ENCODE measurements at places on chromosomes 16 and 17.
A peak's percentile ranks its signal among the peaks of the same experiment; 100 is the strongest.

- no peak for DNase-seq
Measured at GRCh38 chr17:74639704-74640151, 16.2 kb upstream of the CD300E start.

DNA sequence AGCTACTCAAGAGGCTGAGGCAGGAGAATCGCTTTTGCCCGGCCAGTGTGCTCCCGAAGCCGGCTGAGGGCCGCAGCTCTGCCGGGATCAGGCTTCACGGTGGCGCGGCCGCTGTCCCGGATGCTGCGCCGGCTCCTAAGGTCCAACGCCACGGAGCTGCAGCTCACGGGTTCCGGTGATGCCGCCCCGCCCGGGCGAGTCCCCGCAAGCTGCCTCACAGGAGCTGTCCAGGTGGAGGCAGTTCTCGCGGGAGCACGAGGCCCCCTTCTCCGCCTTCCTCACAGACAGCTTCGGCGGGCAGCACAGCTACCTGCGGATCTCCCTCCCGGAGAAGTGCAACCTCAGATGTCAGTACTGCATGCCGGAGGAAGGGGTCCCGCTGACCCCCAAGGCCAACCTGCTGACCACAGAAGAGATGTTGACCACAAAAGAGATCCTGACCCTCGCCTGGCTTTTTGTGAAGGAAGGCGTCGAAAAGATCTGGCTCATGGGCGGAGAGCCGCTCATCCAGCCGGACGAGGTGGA lies 111.4 kb upstream of the SIAH1 start:
- DNase-seq = peak; percentile 49

- DNase-seq = peak; percentile 79
Measured at GRCh38 chr16:57186872-57187854, 1.0 kb downstream of the RSPRY1 start.

DNA sequence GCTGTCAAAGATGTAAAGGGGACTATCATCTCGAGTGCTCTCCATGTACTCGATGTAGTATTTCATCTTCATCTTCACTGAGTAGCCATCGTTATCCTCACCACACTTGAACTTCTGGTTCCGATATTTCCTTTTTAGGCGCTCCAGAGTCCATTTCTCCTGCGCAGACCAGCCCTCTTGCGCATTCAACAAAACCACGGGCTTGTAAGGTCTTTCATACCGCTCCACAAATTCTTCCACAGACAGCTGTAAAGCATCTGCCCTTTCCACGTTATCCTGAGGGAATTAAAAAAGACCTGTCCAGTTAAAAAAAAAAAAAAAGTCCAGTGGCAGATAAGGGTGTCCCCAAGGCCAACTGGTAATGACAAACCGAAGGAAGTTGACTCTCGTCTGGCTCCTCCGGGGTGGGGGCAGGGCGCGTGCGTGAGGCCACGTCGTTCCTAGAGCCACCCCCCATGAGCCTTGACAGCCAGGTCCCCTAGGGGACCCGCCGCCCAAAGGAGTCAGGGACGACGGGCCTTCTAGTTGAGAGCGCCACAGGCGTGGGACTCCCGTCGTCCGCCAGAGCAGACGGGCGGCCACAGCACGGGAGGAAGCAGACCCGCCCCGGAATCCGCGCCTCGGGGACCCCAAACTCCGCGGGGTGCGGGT lies 701 bp downstream of the JMJD6 start:
- peak; percentile 93 for DNase-seq

DNA sequence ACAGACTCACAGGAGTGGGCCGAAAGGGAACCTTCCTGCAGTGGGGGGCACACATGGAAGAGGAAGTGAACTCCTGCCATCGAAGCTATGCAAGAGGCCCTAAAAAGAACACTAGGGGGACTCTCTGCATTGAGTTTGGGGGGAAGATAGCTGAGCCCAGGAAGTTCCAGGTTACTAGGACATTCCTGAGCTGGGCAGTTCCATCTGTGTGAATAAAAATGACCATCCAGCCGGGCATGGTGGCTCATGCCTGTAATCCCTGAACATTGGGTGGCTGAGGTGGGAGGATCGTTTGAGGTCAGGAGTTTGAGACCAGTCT lies 211.8 kb downstream of the ZNF423 start:
- no peak for DNase-seq

- no peak for DNase-seq
Measured at GRCh38 chr16:31386157-31386984, 6.8 kb upstream of the ITGAD start.

- no peak for DNase-seq
Measured at GRCh38 chr16:86353948-86354347, 156.4 kb upstream of the FOXF1 start.

Measured in spleen (tissue), 13 donors.